ENCODE measurements at places on chromosomes 13 and 19.

DNA sequence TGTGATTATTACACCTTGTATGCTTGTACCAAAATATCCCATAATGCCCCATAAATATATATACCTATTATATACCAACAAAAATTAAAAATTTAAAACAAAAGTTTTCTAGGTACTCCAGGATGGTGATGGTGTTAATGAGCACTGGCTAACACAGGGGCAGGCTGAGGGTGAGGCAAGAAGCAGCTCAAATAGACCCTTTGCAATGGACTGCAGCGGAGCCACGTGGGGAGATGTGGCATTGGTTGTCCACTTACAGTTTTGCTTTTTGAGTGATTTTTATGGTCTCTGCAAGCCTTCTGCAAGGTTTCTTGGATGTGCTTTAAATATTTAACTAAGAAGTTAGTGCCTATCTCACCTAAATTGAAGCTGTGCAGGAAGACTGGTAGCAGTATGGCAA, 132.9 kb downstream of the RAP2A start:
- DNase-seq = no peak

- no peak for DNase-seq
These were observed 6.1 kb downstream of the SH2D3A start for GRCh38 chr19:6761053-6761676.

DNA sequence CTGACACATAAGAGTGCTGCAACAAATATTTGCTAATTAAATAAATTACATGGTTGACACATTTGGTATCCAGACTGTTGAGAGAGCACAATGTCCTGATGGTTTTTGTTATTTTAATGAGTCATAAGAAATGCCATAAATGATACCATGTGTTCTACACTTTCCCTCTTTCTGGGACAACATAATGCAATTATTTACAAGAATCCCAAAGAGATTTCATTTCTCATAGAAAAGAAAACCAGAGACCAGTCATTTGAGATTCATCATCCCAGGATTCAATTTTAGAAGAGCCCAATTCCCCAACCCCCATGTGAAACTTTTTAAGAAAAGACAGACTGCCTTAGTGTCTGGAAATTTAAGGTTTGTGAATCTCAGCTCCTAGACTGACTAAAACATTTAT, 399.6 kb downstream of the DCT start:
- no peak for DNase-seq

GRCh38 chr19:1609103-1609396, 3.8 kb upstream of the UQCR11 start:
- DNase-seq = no peak

DNA sequence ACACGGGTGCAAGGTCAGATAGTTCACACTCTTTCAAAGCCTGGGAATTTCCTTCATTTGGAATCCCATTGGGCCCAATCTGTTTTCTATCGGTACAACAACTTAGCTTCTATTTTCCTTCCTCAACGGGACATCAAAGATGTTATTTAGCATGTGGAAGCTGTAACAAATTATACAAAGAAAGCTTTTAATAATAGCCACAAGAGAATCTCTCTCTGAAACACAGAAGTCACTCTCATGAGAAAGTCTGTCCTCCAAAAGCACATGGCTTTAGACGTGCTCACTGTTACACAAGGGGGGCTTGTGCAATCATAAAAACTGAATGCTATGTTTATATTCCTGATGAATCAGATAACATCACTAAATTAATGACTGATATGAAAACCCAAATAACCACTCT, 28.9 kb upstream of the CYSLTR2 start:
- no peak for DNase-seq

GRCh38 chr13:93320942-93321341, 94.3 kb downstream of the GPC6 start:
- no peak for DNase-seq

DNA sequence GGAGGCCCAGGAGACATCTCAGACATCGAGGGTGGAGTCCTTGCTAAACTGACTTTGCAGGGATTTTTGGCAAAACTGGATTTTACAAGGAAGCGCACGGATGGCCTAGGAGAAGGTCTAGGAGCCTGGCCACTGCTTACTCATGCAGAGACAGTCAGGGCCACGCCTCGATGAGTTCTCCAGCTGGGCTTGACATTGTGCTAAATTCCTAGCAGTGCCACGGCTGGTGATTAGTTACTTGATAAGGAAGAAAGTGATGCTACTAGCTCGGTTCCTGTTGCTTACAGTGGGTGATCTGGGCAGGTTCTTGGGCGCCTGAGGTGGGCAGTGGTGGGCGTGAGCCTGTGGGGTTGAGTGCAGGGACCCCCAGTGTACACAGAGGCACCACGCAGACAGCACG, 143.4 kb downstream of the SOX1 start:
- no peak for DNase-seq

- no peak for DNase-seq
These were observed 15.3 kb downstream of the TMEM38A start for GRCh38 chr19:16676101-16676798.

DNA sequence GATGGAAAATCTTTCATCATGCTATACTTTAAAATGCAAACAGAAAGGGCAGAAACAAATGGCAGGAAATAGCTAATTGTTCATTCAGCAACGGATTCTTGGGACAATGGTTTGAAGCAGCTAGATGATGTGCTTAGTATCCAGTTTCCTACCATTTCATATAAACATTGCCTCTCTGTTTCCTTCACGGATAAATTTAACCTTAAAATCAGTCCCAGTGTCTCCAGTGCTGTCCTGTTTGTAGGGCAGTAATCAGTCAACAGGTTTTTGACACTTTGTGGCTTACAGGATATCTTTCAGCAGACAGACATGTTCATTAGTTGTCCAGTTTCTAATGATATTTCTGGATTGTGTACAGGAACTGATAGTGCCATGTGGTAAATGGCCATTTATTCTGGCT, 24.7 kb upstream of the RB1 start:
- no peak for DNase-seq

DNA sequence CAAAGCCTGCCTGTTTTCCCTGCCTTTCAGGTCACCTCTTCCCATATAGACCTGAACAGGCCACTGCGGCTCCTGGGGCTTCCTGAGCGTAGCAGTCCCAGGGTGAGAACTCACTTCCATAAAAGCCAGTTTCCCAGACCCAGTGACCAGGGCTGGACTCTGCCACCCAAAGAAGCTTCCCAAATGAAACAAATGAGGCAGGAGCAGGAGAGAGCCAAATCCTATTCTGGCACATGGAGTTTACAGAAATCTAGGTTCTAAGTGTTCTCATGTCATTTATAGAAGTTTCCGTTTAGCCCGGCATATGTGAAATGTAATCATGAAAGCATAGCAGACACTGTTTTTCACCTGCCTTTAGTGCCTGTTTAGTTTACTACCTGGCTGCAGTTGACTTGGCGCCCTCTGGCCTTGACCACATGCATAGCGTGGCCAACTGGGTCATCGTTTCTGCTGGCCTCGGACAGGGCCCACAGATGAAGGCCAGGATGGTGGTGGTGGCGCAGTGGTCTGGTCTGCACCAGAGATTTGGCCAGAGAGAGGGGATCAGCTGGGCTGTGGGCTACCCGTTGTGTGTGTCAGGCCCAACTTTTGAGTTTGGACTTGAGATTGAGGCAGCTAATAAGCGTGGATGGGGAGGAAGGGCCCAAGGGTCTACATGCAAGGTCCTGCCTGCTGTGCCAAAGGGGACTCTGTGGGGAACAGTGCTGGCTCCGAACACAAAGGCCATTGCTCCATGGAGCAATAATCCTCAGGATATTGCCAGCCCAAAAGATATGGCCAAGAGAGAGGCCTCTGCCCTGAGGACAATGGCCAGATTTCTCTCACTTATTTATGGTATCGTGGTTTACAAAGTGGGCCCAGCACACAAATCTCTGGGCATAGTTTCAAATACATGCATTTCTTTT, 43.3 kb downstream of the NFIX start:
- no peak for DNase-seq
